ENCODE measurements at places on chromosomes 6 and 20.

GRCh38 chr6:28353981-28354676 lies 4.4 kb downstream of the ZKSCAN3 start:
- no peak for DNase-seq

DNA sequence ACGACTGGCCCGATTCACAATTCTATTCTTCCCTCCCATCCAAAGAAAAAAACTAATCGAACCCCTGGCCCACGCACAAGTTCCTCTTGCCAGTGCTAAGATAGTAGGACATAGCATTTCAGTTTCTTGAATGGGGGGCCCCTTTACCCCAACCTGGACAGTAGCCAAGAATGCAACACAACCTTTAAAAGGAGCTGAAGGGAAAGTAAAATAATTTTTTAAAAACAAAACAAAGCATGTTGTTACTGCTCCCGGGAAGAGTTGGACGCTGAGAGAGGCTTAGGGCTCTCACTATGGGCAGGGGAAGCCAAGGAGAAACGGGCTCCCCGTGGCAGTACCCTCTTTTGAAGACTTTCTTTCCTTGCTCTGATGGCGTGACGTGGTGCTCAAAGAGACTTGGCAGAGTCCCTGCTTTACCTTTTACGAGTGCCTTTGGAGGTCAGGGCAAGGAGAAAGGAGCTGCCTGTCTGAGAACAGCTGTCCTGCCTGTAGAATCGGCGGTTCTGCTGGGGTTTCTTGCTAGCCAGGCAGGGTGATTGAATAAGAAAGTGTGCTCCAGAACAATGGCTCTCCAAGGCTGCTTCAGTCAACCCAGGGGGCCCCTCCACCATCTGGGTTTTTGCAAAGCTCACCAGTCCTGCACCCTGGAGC lies 5.8 kb downstream of the TFAP2C start:
- DNase-seq: no peak

- DNase-seq: no peak
These were observed 10.3 kb downstream of the CEP85L start for GRCh38 chr6:118641042-118641441.

GRCh38 chr6:52310932-52311331 lies 26.4 kb upstream of the MCM3 start:
- DNase-seq: peak; percentile 79

DNA sequence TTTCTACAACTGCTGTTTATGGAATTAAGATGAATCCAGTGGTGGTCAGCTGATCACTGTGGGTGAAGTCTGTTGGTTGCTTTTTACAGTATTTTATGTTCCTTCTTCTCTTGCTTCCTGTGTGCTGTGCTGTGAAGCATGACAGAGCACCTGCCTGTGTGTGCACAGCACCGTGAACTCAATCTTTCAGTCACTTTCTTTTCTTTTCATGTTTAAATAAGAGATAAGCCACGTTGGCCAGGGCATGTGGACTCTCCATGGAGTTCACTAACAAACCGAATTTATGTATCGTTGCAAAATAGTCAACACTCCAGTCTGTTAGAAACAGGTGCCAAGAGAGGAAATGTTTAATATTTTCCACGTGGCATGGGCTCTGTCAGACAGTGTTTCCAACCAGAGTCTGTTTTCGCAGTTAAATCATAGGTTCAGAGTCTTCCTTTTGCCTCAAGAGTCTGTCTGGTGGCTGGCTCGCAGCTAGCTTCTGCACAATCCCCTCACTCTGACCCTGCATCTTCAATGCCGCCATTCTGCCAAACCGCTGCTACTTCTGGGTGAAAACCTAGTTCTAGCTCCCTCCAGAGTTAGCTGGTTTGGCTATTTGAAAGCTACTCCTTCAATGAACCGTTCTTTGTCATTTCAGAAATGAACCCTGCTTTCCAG lies 73.2 kb downstream of the QRSL1 start:
- no peak for DNase-seq

Measured in suppressor macrophage (primary cell).